ENCODE measurements at places on chromosomes 3 and 15.

DNA sequence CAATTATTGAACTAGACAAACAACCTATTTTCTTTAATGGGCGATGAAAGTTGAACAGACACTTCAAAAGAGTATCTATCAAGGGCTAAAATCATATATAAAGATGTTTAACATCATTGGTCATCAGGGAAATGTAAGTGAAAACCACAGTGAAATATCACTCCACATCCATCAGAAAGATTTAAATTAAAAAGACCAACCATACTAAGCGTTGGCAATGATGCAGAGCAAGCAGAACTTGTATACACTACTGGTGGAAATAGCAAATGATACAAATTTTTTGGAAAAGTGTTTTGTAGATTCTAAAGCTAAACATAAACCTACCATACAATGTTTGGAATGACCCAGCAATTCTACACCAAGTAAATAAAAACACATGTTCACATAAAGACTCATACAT is 65.9 kb upstream of the THBS1 start:
- no peak for DNase-seq

DNA sequence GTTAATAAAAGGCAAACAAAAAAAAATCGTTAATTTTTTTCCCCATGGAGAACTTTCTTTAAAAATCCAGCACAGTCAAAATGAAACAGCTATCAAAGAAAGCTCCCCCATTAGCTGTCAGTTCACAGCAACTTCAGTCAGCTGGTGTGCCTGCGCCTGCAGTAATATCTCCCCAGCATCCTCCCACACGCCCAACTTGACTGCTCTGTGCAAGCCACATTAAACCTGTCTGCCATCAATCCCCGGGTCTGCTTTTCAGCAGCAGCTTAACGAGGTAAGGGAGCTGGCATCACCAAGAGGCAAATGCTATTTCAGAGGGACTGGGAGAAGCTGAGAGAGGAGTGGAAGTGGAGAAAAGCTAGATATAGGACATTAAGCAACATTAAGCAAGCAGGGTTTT is 337.5 kb downstream of the GAP43 start:
- DNase-seq = peak; percentile 79

DNA sequence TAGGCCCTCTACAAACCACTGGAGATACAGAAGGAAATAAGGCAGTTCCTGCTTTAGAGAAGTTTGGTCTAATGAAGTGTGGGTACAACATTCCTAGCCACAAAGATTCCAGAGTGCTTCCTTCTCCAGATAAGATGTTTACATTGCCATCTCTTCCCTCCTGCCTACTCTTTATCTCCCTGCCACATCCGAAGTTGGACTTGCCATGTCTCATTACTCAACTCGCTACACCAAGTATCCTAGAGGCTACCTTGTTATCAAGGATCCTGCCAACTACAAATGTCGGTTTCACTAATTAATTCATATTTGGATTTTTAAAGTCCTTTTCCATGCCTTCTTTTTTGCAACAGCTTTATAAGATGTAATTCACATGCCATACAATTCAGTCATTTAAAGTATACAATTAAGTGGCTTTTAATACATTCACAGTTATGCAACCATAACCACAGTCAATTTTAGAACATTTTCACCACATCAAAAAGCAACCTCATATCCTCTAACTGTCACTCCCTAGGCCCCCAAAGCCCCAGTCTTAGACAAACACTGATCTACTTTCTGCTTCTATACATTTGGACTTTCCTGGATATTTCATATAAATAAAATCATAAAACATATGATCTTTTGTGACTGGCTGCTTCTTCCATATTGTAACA is 53.7 kb upstream of the CSTA start:
- no peak for DNase-seq

- DNase-seq = no peak
Observed at GRCh38 chr15:71511796-71512681, 298.3 kb upstream of the NR2E3 start.

DNA sequence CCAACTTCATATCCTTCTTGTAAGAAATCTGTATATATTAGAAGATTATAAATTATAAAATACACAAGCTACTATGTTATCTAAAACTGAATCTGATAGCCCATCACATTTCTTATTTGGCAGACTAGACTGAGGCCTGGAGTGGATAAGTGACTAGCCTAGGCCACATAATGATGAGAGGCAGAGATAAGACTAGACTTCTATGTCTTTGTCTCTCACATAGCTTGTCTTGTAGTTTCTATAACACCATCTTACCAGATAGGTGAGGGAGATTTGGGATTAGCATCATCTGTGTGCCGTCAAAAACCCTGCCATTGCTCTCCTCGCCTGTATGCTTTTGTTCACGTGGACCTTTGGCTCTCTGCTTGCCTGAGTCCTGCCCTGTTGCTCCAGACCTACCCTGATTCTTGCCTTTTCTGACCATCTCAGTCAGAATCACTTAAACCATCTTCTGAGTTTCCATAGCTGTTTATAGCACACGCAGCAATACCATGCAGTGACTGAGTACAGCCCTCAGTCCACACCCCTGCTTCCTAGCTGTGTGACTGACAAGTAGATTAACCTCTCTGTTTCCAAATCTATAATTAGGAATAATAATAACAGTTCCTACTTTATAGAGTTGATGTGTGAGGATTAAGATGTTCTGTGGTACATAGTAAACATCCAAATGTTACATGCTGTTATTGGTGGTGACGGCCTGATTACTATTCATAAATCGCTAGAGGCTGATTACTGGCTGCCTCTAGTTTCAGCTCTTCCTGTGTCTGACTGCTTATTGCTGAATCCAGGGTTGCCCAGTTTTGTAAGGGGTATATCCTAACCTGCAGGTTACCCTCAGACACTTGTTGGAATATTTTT is 49.7 kb downstream of the PDE8A start:
- no peak for DNase-seq

GRCh38 chr15:42499858-42500609 is 4.6 kb downstream of the SNAP23 start:
- no peak for DNase-seq

DNA sequence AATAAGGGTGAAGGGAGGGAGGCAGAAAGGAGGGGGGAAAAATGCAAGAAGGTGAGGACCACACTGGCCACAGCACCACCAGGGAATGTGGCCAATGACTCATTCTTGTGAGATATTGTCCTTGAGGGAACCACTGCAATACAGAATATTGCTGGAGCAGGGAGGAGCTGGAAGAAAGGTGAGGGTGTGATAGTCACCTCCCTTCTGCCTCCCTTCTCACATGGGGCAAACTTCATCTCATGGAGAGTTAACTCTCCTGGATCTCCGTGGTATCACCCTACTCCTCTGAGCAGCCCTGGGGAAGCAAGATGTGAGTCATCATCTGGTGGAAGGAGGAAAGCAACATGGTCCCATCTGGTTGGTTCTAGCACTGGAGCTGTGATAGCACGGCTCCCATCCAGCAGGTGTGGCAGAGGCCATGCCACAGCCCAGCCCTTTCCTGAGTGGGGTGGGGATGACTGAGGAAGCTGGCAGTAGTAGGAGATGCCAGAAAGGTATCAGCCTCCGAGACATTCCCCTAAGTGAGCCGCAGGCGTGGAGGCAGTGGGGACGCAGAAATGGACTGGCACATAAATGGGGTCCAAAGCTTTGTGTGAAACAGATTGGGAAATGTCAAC is 115.9 kb upstream of the LPP start:
- no peak for DNase-seq

- DNase-seq = no peak
Observed at GRCh38 chr3:184874709-184875644, 63.0 kb downstream of the VPS8 start.

GRCh38 chr3:183538486-183538885 is 17.0 kb downstream of the KLHL6 start:
- no peak for DNase-seq

DNA sequence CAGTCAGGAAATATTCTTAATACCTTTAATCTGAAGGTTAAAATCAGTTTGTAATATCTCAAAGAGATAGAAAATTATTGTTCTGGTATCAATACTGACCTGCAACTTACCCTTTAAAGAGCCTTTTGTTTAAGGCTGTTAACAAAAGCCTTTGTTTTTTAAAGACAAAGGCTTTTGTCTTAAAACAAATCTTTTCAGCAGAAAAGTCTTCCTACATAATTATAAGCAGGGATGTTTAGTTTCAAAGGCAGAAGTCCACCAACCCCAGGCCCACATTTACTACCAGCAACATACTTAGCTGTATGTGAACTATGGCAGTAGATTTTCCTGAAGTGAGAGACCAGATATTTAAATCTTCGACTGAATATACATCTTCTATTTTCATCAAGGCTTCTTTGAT is 36.2 kb downstream of the SLC30A4 start:
- no peak for DNase-seq

- DNase-seq = no peak
Observed at GRCh38 chr3:151687076-151687475, 46.7 kb upstream of the AADACL2 start.

DNA sequence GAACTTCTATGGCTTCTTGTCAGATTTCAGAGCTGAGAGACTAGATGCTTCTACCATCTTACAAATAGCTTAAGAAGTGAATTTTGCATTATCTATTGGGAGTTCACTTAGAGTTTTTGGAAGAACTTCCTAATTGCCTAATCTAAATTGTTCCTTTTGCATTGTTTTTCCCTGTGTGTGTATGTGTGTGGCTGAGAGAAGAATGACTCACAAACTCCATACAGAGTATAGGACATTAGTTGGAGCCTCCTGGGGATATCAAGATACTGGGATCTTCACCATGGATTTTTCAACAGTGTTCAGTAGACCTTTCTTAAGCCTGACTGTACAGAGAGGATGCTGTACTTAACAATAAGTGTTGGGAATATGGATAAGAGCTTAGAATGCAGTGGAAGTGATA is 10.9 kb downstream of the TLNRD1 start:
- no peak for DNase-seq

DNA sequence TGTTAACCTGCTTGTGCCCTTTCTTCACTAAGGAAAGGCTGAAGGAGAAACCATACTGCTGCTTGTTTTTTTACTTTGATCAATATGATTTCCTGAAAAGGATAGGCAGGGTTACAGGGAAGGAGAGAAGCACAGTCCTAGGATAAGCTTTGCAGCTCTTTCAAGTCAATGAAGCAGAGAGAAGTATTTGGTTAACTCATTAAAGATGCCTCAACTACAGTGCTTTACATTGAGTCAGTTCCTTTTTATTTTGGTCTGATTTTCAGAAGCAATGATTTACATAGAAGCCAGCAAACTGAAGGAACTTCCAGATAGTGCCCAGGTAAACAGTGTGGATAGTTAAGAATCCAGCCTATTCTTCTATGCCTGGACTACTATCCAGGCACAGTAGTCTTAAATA is 64.8 kb downstream of the ARIH1 start:
- no peak for DNase-seq

All from testis (tissue), 5 donors.